ENCODE measurements at places on chromosomes 5 and 9.

- no peaks in the 10 kb centered on the region for H3K27me3 ChIP-seq
- H3K27ac ChIP-seq: no peak overlapping the region
- H3K4me1 ChIP-seq: no peaks in the 10 kb centered on the region
- no peak overlapping the region for H3K4me3 ChIP-seq
Observed at GRCh38 chr5:118529361-118530144, 458.8 kb downstream of the DTWD2 start.

DNA sequence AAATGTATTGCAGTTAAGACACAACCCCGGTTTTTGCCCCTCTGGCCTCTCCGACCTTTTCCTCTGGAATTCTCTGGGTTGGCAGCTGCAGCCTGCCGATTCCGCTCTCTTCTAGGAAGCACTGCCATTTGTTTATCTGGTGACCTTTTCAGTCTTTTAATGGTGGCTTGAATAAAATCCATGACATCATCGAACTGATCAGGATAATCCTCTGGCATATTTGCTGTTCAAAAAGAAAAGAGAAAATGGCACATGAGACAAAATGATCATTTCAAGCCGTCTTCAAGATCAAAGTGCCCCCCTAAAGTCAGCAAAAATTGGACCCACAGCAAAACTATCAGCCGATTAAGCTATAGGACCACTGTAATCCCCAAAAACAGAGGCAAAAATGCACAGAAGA, 23.9 kb downstream of the GDNF start:
- H3K4me1 ChIP-seq: no peaks in the 10 kb centered on the region
- DNase-seq: no peak
- H3K36me3 ChIP-seq: no peaks in the 10 kb centered on the region
- no peak overlapping the region for H3K4me3 ChIP-seq
- no peaks in the 10 kb centered on the region for H3K27me3 ChIP-seq

DNA sequence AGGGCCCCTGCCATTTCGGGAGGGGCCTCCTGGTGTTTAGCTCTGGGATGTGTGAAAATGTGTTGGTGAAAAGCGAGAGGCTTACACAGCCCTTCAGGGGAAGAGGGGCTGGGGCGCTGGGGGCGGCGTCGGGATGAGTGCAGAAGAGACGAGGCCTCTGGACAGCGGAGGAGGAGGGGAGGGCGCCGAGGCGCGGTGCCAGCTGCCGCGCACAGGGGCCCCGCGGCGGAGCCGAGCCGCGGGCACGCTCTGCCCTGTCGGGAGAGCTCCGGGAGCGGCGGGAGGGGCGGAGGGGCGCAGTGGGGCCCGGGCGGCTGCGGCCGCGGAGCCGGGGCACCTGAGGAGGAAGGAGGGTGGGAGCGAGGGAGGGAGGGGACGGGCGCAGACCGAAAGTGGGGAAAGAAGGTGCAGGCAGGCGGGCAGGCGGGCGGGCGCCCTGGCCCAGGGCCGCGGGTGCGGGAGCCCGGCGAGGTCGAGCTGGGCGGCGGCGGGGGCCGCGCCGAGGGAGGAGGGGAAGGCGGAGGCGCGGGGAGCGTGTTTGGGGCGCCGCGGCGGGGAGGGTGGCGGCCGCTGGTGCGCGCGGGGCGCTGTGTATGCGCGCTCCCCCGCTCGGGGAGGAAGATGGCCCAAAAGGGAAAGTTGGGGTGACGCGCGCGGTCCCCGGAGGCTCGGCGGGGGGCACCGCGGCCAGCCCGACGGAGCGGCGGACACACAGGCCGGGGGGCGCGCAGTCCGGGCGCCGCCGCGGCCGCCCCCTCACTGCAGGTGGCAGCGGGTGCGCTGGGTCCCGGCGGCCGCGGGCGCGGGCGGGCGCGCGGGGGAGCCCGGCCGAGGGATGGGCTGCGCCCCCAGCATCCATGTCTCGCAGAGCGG, at the start of gene PDE8B:
PDE8B (plus strand) TSS at position 590 of the 873 bp plus-strand sequence; CDS start at position 836, 246 bp downstream.
- no peaks in the 10 kb centered on the region for H3K27me3 ChIP-seq
- no peaks in the 10 kb centered on the region for H3K36me3 ChIP-seq
- no peak within 1 kb of the TSS for H3K27ac ChIP-seq

GRCh38 chr5:80834710-80835109, 125.5 kb upstream of the RASGRF2 start:
- no peak overlapping the region for H3K4me3 ChIP-seq
- H3K36me3 ChIP-seq: no peaks in the 10 kb centered on the region
- no peak for DNase-seq
- no peak overlapping the region for H3K27ac ChIP-seq

DNA sequence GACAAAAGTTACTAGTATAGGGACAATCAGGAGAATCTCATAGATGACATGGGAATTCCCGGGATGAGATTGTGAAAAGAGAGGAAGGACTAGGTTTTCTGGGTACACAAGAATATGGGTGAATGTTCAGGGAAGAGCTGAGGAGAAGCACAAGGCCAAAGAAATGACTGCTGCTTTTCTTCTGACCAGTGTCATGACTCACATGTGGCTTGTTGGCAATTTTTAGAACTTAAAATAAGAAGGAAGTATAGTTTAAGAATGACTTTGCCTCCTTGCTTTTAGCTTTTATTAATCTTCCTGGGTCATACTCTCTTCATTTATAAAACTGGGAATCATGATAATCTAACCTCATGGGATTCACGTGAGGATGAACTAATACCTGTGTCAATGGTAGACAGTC, 652.4 kb upstream of the MEF2C start:
- H3K36me3 ChIP-seq: no peaks in the 10 kb centered on the region
- H3K27ac ChIP-seq: no peak overlapping the region
- H3K4me3 ChIP-seq: no peak overlapping the region

GRCh38 chr5:141935538-141935937, 11.9 kb downstream of the DELE1 start:
- no peaks in the 10 kb centered on the region for H3K27me3 ChIP-seq
- no peak overlapping the region for H3K4me3 ChIP-seq
- H3K4me1 ChIP-seq: no peaks in the 10 kb centered on the region
- no peak overlapping the region for H3K27ac ChIP-seq

- H3K27me3 ChIP-seq: no peaks in the 10 kb centered on the region
- DNase-seq: peak; percentile 81
- no peak overlapping the region for H3K27ac ChIP-seq
Observed at GRCh38 chr5:128213340-128213739, 129.8 kb downstream of the SLC12A2 start.

- H3K27ac ChIP-seq: no peak overlapping the region
- H3K36me3 ChIP-seq: no peaks in the 10 kb centered on the region
- no peak for DNase-seq
Observed at GRCh38 chr5:7779019-7780005, 71.6 kb downstream of the CFAP90 start.

- H3K27me3 ChIP-seq: no peaks in the 10 kb centered on the region
- H3K4me1 ChIP-seq: no peaks in the 10 kb centered on the region
- H3K4me3 ChIP-seq: no peak overlapping the region
- no peak overlapping the region for H3K27ac ChIP-seq
- no peaks in the 10 kb centered on the region for H3K36me3 ChIP-seq
Observed at GRCh38 chr9:37747271-37747753, 6.3 kb upstream of the TRMT10B start.

- peaks cover 4% of the 10 kb centered on the region for H3K36me3 ChIP-seq
- H3K4me3 ChIP-seq: no peak overlapping the region
- DNase-seq: no peak
Observed at GRCh38 chr9:136726631-136727191, 14.3 kb downstream of the DIPK1B start.
